ENCODE measurements at places on chromosomes 6 and 20. TPM values are rescaled to one million over a fixed set of nuclear protein-coding genes. Genes with fewer than 3 reads are reported as not detected.

ELOVL4 gene
- total RNA-seq = 1.3 TPM

- no peaks in the 10 kb centered on the region for H3K4me1 ChIP-seq
- peaks cover 4% of the 10 kb centered on the region for H3K27me3 ChIP-seq
- no peak overlapping the region for H3K4me3 ChIP-seq
- H3K27ac ChIP-seq = no peak overlapping the region
Measured at GRCh38 chr6:98669371-98669770, 165.0 kb upstream of the POU3F2 start.

CRIP3 gene
- 1.6 TPM for total RNA-seq

GRCh38 chr6:136863752-136864151 lies 41.4 kb downstream of the PEX7 start:
- H3K36me3 ChIP-seq = peaks cover 11% of the 10 kb centered on the region
- H3K4me1 ChIP-seq = no peaks in the 10 kb centered on the region
- no peak for DNase-seq

DNA sequence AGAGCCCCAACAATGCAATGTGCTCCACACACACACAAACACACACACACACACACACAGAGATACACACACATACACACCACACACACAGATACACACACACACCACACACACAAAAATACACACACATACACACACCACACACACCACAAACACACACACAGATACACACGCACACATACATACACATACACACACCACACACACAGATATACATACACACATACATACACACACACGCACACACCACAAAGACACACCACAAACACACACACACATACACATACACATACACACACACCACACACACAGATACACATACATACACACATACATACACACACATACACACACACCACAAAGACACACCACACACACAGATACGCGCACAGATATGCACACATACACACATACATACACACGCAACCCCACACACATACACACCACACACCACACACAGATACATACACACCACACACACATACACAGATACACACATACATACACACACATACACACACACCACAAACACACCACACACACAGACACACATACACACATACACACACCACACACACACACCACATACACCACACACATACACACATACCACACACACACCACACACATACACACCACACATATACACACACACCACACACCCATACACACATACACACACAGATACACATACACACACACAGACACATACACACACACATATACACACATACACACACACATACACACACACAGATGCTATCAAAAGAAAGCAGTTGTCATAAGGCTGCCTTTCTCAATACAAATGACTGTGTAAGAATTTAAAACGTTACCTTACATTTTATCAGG lies 128.0 kb downstream of the FOXC1 start:
- H3K27me3 ChIP-seq = no peaks in the 10 kb centered on the region
- peaks cover 8% of the 10 kb centered on the region for H3K36me3 ChIP-seq
- no peaks in the 10 kb centered on the region for H3K4me1 ChIP-seq
- H3K27ac ChIP-seq = no peak overlapping the region
